ENCODE measurements at places on chromosomes 16 and 17.

DNA sequence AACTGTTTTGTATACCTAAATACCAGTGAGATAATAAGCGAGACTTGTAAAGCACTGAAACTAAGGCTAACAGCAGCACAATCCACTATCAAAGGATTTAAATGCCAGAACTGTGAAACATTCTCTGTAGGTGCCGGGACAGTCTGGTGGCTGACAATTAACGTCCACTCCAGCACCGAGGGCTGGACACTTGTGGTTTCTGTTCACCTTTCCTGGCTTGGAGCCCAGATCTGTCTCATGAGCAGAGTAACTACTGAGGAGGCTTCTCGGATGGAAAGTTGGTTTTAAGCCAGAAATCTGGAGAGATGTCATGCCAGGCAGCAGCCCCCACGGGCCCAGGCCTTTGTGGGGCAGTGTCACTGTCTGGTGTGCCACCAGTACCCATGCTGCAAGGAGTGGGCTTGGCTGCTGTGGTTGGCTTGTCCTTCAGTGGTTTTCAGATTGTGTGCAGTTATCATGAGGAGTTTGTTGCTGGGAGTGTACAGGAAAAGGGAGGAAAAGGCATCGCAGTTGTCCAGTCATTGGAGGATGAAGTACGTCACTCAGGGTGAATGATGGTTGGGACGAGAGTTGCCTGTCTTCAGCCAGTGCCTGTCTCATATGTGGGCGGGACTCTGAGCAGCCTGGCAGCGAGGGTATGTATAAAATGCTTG is 35.5 kb downstream of the UBN1 start:
- no peak for DNase-seq

- DNase-seq = no peak
Observed at GRCh38 chr17:67386965-67387551, 10.0 kb downstream of the PITPNC1 start.

DNA sequence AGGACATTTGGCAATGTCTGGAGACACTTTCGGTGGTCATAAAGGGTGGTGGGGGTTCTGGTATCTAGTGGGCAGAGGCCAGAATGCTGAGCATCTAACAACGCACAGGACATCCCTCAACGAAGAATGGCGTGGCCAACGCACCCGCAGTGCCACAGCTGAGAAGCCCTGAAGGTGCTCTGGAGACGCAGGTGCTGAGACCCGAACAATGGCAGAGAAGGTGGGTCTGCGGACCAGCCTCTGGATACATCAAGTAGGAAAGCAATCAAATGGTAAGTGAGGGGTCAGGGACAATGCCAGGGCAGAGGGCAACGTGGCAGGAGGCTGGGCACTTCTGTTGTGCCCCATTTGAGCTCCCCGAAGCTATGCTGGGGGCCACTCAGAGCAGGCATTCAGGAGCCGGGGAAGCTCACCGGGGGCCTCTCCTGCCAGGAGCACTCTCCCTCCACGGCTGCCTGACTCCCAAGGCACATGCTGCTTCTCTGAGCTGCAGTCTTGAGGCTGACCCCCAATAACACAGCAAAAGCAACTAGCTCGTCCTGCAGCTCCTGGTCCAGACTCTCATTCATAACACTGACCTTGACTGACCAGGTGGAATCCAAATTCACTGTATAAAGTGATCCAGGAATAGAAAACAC is 26.0 kb downstream of the SPHK1 start:
- DNase-seq = no peak

- no peak for DNase-seq
Observed at GRCh38 chr16:21638573-21638975, 13.8 kb downstream of the IGSF6 start.

DNA sequence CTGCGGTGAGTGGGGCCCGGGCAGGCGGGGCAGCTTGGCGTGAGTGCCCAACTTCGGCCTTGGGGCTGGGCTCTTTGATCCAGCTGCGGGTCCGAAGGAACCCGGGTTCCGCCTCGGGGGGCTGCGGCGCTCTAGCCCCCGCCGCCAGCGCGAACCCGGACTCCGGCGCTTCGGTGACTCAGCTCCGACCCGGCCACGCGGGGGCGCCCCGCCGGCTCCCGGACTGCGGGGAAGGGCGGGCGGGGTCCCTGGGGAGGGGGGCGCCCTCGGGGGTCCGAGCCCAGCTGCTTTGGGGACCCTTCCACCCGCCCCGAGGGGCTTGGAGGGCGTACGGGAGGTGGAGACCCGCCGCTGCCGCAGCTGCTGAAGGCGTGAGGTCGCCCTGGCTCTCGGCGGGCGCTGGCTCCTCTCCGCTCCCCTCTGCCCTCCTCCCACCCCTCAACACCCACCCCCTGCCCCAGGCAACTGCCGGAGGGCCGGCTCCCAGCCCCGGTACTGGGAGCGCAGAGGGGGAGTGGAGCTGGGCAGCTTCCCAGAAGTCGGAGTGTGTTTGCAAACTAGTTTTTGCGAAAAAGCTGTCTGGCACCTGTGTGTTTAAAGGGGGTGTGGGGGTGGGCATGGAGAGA is 516 bp downstream of the CPNE2 start:
- DNase-seq = peak; percentile 35

DNA sequence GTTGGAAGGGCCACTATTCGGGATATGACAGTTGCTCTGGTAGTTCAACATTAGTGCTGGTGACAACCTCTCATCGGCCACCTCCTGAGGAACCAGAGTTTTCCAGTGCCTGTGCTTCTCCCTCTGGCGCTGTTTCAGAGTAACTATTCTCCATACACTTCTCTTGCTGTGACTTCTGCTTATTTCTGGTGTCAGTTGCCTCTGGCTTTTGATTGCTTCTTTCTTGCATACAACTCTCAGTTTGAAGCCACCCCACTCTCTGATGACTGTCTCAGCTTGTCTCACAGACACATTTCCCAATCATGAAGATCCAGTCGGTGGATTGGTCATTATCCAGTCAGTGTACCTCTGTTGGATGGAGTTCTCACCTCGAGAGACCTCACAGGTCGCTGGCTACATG is 3.4 kb upstream of the TM4SF5 start:
- no peak for DNase-seq

DNA sequence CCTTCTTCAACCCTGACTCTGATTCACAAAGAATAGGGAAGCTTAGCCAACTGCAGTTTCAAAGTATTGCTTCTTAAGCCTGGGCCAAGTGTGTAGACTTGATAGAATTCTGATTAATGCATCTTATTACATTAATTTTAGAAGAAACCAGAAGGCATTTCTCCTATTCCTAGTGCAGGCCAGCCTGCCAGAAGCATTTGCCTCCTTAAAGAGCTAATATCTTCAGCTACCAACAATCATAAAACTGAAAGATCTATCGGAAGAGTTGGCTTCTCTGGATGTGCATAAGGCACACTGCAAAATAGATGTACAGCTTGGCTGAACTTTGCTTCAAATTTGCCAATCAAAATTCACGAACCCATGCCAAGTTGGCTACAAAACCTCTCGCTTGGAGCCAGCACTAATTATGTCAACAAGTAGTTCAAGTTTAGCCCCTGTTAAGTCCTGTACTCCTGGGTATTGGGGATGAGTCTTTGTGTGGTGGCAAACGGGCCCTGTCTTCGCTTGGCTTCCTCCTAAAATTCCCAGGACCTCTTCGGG is 717.8 kb downstream of the WWOX start:
- DNase-seq = no peak

Data from KG1 (cell line).